Suppressor macrophage (primary cell): ENCODE measurements at places on chromosomes 3 and 15.

DNA sequence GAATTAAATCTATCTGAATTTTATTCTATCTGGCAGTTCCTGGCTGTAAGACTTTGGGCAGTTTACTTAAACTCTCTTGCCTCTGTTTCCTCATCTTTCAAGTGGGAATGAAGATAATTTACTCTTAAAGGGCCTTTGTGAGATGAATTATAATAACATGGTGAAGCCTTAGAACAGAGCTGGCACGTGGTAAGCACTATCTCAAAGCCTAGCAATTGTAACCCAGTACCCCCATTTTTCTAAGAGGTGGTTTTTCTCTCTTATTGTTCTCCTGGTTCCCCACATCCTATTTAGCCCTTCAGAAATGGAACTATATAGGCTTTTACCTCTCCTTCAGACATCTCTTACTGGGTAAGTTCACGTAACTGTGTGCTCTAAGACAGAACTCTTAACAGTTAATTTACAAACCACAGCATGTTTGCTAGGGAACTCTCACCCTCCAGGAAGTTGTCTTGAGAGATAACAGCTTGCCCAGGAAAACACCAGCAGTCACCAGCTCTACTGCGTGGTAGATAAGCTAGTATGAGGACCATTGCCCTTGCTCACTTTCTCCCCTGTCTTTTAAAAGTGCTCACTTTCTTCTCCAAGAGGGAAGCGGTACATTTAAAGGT lies 12.3 kb upstream of the CRBN start:
- DNase-seq, result no peak

DNA sequence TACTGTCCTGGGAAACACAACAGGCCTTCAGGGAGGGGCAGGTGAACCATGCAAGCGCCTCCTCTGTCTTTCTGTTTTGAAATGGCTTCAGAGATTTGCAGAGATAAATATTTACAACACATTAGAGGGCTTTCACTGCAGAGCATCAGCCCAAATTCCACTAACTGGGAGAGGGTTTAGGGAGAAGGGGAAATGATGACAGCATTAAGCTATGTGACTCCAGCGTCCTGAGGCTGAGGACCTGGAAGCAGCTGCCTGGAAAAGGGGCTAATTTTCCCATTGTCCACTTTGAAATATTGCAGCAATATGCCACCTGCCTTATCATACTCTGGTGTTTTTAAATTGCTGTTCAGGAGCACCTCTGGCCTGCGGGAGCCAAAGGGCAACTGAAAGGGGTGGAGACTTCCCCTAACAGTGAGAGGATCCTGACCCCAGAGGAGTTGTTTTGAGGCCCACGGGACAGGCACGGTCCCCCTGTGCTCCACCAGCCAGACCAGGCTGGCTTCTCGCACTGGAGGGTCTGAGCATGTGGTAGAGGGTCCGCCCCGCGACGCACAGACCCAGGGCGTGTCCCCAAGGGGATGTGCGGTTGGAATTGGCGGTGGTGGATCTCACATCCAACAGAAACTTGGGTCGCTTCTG lies 110.6 kb downstream of the XXYLT1 start:
- no peak for DNase-seq

- no peak for DNase-seq
These were observed 781.9 kb upstream of the GRM7 start for GRCh38 chr3:6079011-6079410.

DNA sequence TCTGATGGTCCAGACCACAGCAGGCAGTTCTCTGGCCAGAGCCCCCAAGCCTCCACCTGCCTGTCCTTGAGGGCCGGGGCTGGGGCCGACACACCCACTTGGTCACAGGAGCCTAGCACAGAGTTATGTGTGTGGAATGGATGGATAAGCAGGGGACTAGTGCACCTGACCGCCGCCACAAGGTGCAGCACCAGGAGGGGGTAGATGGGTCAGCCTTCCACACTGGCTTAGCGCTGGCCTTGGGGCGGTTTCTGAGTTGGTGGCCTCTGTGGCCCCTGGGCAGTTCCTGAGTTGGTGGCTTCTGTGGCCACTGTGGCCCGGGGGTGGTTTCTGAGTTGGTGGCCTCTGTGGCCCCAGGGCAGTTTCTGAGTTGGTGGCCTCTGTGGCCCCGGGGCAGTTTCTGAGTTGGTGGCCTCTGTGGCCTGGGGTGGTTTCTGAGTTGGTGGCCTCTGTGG lies 75.8 kb downstream of the FBLN2 start:
- no peak for DNase-seq

GRCh38 chr15:67097930-67098740 lies 32.7 kb downstream of the SMAD3 start:
- DNase-seq, result no peak
